Right cardiac atrium (tissue), 5 donors: ENCODE measurements at places on chromosomes 3 and 15.
A peak's percentile ranks its signal among the peaks of the same experiment; 100 is the strongest.

DNA sequence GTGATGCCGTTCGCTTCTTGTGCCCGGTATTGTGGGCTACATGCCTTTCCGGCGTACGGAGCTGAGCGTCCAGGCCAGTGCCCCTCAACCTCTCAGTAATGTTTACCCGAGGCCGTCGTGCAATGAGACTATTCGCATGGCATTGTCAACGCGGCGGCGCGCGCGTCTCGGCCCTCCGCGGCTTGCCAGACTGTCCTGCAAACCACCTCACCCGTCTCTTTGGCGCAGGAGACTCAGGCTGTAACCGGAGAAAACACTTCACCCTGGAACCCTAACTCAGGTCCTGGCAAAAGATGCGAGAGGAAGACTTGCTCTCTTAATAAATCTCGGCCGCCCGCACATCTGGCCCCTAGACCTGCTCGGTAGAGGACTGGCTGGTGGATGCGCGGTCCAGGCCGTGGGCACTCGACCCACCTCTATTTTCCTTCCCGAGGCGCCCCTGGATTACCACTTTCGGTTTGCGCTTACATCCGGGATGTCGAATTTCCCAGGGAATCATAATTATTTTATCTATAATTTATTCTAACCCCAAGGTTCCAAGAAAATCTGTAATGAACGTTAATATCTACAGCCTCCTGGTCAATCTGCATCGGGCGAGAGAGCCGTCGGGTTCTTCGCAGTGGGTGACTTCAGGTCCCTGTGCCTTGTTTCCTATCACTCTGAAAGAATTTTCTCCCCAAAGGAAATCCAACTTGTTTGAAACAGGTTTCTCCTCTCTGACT lies 71.8 kb upstream of the POLG start:
- DNase-seq = no peak

- no peak for DNase-seq
Observed at GRCh38 chr3:14179114-14179465, 473 bp downstream of the LSM3 start.

DNA sequence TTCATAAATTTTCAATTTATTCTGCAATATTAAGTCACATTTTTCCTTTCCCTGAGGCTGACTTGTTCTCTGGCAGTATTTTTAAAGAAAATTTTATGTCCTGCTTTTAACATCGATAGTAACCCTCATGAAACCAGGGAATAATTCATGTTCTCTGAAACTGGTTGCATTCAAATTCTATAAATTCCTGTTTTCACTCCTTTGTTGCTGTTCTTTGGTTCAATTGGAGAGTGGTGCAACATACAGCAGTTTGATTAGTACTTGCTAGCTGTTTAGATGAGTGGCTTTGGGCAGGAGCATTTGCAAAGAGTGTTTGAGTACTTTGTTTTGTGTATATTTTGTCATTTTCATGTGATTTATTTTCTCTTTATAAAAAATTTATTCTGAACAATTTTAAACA lies 19.2 kb downstream of the ZIC1 start:
- no peak for DNase-seq

GRCh38 chr3:51955893-51956770 lies 951 bp downstream of the GPR62 start:
- peak; percentile 70 for DNase-seq
